ENCODE measurements at places on chromosomes 6 and 20.

DNA sequence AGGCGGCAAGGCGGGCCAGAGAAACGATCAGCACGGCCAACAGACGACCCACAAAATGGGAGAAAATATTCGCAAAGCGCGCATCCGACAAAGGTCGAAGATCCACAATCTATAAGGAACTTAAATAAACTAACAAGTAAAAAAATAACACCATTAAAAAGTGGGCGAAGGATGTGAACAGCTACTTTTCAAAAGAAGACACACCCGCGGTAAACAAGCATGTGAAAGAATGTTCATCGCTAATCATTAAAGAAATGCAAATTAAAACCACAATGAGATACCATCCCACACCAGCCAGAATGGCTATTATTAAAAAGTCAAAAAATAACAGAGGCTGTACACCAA lies 117.8 kb upstream of the SIRPA start:
- DNase-seq: no peak

DNA sequence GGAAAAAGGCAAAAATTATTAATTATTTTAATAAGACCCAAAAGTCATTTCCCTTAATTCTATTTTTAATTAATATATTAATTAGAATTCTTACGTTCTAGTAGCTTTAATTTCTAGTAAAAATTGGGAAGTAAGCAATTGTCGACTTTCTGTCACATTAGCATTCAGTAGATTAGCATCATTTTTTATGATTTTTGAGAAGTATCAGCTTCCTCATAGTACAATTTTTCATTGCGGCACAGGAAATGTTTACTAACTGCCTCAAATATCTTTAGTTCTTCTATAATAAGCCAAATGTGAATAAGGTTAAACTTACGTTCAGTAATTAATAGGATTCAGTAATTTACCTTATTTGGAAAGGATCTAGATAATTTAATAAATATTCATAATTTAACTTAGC lies 687.4 kb downstream of the EPM2A start:
- DNase-seq: no peak

GRCh38 chr6:31769684-31770371 lies 7.3 kb downstream of the VWA7 start:
- no peak for DNase-seq

DNA sequence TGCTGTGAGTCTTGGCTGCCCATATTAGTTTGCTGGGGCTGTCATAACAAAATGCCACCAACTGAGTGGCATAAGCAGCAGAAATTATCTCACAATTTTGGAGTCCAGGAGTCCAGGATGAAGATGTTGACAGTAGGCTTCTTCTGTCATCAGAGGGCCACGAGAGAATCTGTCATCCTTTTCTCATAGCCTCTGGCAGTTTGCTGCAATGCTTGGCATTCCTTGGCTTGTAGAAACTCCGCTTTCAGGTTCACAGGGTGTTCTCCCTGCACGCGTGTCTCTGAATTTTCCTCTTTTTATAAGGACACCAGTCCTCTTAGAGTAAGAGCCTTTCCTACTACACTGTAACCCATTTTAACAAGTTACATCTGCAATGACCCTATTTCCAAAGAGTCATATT lies 838.4 kb downstream of the TFAP2A start:
- DNase-seq: no peak

DNA sequence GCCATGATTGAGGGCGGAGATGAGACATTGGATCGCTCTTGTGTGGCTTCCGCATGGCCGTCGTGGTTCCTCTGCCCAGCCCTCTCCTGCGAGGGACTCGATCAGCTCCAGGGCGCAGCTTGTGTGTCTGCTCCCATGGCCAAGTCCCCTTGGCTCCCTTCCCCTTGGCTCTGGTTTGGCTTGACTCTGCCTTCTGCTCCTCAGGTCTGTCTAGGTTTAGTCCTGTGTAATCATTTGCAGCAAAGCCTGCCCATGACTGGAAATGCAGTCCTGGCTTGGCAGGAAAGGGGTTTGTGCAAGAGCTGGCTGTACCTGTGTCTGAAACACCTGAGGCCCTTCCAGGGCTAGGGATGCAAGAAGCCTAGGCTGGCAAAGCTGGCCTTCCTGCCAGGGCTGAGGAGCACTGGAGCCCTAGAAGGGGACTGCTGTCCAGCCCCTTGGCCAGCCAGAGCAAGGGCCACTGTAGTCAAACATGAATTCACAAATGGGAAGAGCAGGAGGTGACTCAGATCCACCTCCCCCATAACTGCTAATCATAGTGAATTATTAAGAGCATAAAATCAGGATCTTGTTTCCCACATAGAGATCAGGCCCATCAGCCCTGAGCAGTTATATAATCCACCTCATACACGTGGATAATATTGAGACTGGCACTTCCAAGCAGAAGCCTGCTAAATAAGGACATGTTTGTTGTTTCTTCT lies 196.8 kb downstream of the FARS2 start:
- DNase-seq: peak; percentile 80

DNA sequence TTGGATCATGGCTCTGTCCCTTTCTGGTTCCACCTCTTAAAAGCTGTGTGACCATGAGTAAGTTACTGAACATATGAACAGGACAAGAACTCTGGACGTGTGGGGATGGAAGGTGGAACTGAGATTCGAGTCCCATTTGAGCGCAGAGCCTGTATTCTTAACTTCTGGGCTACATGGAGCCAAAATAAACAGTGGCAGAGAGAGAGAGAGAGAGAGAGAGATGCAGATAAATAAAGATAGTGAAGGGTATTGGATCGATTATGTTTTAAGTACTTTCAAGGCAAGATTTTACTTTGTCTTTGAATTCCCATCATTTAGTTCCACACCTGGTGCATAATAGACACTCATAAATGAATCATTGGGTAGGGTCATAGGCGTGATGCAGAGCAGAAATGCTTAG lies 39.7 kb downstream of the SLC35D3 start:
- DNase-seq: peak; percentile 27

- no peak for DNase-seq
Observed at GRCh38 chr6:147434516-147434915, 74.0 kb upstream of the SAMD5 start.

DNA sequence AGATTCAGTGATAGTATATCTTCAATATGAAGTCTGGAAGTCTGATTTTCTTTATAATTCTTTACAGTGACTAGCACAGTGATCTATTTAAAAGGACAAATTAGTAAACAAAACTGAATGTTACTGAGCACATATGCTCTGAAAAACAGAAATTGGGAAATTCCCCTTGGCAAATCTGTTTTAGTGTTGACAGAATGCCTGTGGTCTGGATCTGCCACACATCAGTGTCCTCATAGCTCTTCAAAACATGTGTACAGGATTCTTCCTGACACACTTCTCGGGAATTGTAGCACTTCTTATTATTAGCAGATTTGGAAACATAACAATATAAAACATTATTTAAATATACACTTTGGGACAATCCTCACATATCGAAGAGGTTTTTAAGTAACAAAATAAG lies 354.3 kb downstream of the COL12A1 start:
- no peak for DNase-seq

DNA sequence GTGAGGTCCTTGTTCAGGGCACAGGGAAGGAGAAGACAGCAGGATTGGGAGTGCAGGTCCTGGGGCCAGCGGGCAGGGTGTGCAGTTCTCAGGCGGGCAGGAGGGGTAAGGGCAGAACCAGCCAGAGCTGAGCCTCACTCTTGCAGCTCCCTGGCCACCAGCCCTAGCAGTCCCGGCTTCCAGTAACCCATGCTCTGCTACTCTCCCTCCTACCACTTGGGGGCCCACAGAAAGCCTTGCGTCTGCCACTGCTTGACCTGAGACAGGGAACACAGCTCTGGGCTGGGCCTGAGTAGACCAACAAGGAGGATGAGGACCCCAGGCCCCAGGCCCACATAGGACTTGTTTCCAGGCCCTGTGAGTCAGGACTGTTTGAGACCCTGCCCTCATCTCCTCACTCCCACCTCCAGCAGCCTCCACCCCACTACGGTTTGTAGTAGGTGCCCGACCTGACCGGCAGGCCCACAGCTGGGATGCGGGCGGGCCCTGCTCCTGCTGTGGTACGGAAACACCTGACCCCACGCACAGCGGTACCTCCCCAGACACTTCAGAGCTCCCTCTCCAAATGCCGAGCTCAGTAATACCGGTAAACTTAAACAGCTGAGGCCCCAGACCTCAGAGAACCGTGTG lies 39.2 kb downstream of the KCNK5 start:
- no peak for DNase-seq

GRCh38 chr6:81098109-81098814 lies 654.2 kb downstream of the TENT5A start:
- no peak for DNase-seq

Data from NCI-H1092 (cell line).